Activated CD8-positive, alpha-beta memory T cell treated with anti-CD3 and anti-CD28 coated beads, Interleukin-2, amount 50 U/mL, for 4 hours (primary cell): ENCODE measurements at places on chromosomes 16 and 17.

- DNase-seq = no peak
Observed at GRCh38 chr16:67212766-67213165, 13.8 kb downstream of the ELMO3 start.

DNA sequence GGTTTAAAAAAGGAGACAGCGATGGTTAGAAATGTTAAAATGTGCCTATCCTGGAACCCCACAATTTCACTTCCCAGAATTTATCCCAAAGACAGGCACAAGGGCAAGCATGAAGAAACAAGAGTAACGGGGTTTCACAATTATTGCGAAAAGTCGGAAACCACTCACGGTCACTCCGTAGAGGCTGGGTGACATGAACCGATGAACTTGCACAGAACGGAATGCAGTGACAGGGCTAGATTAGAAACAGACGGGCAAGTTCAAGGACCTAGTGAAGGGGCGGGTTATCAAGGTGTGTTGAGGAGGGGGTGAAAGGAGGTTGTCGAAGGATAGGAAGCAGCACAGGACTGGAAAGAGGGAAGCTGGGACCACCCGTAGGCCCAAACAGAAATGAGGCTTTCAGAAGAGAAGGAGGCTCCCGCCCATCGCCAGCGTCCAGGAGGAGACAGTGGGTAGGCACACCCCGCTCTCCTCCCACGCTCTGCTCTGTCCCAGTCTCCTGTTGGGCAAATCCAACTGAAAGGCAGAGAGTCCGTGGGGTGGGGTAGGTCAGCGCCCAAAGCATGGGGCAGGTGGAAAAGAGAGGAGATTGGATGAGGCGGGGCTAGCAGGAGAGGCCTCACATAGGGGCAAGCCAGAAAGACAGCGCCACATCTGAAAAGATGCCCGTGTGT lies 47.4 kb upstream of the JPH3 start:
- DNase-seq = no peak

DNA sequence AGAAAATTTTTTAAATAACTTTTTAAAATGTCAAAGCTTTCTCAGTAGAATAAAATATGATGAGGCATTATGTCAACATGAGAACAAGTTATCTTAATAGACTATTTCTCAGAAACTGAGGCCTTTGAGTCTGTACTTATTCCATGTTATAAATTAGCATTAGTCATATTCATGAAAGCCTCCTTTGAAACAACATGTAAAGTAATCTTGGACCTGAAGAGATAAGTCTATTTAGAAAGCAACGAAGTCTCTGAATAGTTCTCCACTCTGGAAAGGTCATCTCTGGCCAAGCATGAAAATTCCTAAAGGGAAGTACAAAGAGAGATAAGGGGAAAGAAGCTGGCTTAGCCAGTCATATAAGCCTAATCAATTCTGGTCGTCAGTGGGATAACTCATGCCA lies 150.8 kb downstream of the CYB561 start:
- no peak for DNase-seq

GRCh38 chr16:67327743-67328142 lies 1.1 kb downstream of the LRRC36 start:
- no peak for DNase-seq

GRCh38 chr16:22751685-22752084 lies 62.3 kb upstream of the HS3ST2 start:
- no peak for DNase-seq

DNA sequence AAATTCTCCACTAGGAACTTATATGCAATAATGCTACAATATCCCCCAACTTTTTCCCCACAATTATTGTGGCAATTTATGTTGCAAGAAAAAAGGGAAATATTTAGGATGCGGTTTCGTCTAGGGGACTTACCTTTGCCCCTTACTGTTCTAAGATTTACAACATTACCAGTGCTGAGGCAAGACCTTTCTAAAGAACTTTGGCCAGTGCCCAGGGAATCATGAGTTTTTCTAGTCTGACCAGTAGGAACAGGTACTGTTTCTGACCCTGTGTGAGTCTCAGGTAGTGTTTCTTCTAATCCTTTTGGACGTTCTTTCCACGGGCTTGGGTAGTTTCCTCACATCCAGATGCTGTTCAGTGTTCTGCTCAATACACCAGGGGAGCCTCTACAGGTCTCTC lies 373.7 kb downstream of the HAPSTR1 start:
- no peak for DNase-seq
